ENCODE measurements at places on chromosomes 5 and 9. TPM values are rescaled to one million over a fixed set of nuclear protein-coding genes. Genes with fewer than 3 reads are reported as not detected.
A peak's percentile ranks its signal among the peaks of the same experiment; 100 is the strongest.

The NRARP gene
- 52.4 TPM for total RNA-seq

The EPB41L4B gene
- 21.7 TPM for total RNA-seq

The SPATA9 gene
- total RNA-seq: not detected

The IL7R gene
- 0.57 TPM for total RNA-seq

The C9orf50 gene
- total RNA-seq: 0.11 TPM

The PCDHGB3 gene
- 3.3 TPM for total RNA-seq

The DOCK2 gene
- total RNA-seq: 4.6 TPM

The IL4 gene
- not detected for total RNA-seq

The FAM120AOS gene
- 43.7 TPM for total RNA-seq

The DUSP1 gene
- 9.5 TPM for total RNA-seq

The IFNB1 gene
- not detected for total RNA-seq

The NTRK2 gene
- total RNA-seq: 0.05 TPM

The RLN1 gene
- 0.66 TPM for total RNA-seq

The NPR3 gene
- 0.23 TPM for total RNA-seq

DNA sequence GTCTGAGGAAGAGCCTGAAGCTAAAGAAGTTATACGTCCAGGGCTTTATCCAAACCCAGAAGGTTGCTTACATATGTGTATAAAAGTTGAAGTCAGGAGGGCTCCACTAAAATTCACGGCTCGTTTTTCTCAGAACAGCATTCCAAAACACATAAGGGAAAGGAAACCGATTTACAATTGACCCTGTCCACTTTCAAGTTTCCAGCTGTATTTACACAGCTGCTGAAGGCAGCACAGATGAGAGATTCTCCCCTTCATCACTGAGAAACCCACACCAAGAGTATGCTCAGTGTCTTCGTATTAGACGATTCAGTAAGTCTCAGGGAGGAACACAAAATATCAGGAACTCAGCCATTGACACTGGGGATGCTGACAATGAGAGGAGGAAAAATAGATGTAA is 5.9 kb upstream of the NREP start:
- DNase-seq: no peak

- DNase-seq: no peak
Observed at GRCh38 chr5:88248094-88248493, 20.6 kb downstream of the TMEM161B start.

GRCh38 chr9:78439866-78440830 is 143.2 kb downstream of the PSAT1 start:
- DNase-seq: no peak

GRCh38 chr5:92838253-92838652 is 742.8 kb downstream of the NR2F1-AS1 start:
- DNase-seq: no peak

DNA sequence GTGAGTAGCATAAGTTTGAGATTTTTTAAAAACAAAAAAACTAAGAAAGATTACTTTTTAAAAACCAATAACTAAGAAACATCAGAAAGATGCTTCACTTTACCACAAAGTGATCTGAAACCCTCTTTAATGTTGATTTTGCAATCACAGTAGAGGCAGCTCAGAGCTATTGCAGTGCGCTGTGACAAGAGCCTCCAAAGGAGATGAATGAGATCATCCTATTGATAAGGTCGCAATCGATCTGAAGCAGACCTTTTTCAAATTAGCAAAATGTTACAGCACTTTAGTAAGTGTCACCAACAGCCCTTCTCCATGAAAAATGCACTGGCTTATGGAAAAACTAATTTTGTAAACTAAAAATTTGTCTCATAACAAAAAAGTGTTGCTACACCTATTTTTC is 284.6 kb upstream of the EFNA5 start:
- no peak for DNase-seq

DNA sequence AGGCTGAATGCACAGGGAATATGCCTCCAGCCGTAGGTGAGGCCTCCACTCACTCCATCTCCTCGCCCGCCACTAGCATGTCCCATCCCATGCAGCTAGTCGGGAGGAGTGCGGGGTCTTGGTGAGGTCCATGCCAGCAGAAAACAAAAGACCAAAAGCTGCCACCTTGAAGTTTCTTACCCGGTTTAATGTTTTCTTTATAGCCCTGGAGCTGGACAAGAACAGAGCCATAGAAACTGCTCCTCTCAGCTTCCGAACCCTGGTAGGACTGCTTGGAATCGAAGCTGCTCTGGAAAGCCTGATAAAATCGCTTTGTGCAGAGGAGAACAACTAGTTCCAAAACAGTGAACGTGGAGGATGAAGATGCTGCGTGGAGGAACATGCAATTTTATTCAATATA is 57.1 kb downstream of the IPPK start:
- DNase-seq: no peak

GRCh38 chr5:75510836-75511434 is 494 bp downstream of the CERT1 start:
- DNase-seq: peak; percentile 56

DNA sequence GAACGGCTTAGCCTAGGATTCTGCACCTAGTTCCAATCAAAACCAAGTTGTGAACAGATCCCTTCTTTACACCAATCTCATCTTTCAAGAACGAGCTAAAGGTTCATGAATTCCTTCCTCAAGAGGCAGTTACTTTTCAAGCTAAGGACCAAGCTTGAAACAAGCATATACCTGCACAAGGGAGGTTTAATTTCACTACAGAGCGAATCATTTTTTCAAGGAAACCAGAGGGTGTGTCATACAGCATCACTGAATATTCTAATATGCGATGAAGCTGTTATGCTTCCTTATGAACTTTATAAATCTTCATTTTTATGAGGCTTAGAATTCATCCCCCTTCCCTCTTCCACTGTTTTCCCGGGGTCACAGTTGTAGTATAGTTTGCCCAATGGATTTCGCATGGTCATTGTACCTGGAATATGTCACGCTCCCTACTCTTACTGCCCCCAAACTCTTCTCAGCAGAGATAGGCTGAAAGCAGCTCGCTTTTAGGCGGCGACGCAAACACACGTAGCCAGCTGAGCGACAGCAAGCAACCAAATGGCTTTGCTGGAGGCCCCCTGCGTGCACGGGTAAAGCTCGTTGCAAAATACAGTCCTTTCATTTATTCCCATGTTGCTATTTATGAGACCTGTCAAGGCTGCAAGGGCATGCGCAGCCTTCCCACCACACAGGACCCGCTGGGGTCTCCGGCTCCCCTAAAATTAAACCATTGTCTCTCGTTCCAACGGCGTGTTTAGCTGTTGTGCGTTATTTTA is 832 bp downstream of the LMBRD2 start:
- DNase-seq: peak; percentile 54

DNA sequence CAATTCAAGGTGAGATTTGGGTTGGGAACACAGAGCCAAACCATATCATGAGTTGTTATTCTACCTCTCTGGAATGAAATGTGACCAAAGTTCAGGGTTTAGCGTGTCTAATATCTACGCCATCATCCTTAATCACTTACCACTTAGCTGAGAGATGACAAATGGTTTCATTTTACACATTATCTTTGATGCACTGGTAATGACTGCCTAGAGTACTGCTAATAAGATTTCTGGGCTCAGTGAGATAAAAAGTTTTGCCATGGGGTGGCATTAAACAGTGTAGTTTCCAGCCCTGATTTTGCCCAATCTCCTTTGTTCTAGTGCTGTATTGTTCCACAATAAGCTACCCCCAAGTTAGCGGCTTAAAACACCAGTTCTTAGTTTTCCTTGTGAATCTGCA is 367.2 kb downstream of the MLLT3 start:
- no peak for DNase-seq

- no peak for DNase-seq
Observed at GRCh38 chr5:91058575-91058974, 324.5 kb downstream of the ARRDC3 start.

GRCh38 chr9:117521293-117521692 is 106.4 kb upstream of the ASTN2 start:
- DNase-seq: no peak

DNA sequence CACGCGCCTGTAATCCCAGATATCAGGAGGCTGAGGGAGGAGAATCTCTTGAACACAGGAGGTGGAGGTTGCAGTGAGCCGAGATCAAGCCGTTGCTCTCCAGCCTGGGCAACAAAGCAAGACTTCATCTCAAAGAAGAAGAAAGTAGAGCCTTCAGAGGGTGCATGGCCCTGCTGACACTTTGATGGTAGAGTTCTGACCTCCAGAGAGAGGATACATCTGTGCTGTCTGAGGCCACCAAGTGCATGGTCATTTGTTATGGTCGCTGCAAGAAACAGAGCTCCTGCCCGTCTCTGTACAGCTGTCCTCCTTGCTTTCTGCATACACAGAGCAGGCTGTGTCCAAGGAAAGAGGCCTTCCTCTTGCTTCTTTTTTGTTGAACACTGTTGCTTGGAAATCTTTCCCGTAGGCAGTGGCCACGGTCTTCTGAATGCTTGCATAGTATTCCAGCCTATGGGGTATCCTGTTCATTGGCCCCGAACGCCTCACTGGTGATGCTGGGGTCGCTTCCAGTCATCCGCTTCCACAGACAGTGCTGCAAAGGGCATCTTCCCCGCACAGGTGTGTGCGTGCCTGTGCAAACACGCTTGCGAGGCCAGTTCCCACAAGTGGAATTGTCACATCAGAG is 36.8 kb upstream of the UNC5A start:
- no peak for DNase-seq

- no peak for DNase-seq
Observed at GRCh38 chr9:107299437-107299836, 16.4 kb downstream of the RAD23B start.

DNA sequence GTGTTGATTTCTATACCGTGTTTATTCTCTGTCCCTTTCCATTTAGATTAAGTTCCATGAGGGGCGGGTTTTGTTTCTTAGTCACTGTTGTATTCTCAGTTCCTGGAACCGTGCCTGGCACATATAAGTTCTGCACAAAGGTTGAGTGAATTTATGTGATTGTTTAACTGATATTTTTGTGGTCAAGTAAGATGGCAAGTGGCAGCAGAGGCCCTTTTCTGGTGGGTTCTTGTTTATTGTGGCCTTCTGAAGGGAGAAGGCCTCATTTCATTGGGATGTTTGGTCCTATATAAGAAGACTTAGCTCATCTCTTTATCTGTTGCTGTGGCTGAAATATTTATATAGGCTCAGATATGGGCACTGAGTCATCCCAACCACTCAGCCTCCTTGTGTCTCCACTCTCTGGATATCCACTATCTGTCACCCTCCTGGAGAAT is 262.5 kb downstream of the PSAT1 start:
- no peak for DNase-seq

DNA sequence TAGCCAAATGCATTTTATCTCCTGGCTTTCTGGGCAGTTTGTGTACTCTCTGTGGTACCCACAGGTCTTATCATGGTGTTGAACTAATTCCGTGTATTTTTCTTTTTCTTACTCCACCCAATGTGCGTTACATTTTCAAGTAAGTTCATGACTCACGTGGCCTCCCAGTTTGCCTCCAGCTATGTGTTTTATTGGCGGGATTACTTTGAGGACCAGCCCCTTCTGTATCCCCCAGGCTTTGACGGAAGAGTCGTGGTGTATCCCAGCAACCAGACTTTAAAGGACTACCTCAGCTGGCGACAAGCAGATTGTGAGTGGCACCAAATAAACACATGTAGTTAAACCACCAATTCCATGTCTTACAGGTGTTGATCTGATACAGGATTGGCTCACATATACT is 3.2 kb downstream of the THG1L start:
- no peak for DNase-seq

GRCh38 chr5:139655727-139656271 is 7.7 kb downstream of the CXXC5 start:
- DNase-seq: no peak

- DNase-seq: no peak
Observed at GRCh38 chr9:17799369-17799768, 220.5 kb downstream of the SH3GL2 start.

GRCh38 chr5:151233616-151234085 is 9.8 kb upstream of the CCDC69 start:
- DNase-seq: no peak

- DNase-seq: peak; percentile 73
Observed at GRCh38 chr9:97109194-97109811, 70.4 kb upstream of the CTSV start.

GRCh38 chr9:17251100-17251499 is 116.3 kb downstream of the CNTLN start:
- DNase-seq: no peak

DNA sequence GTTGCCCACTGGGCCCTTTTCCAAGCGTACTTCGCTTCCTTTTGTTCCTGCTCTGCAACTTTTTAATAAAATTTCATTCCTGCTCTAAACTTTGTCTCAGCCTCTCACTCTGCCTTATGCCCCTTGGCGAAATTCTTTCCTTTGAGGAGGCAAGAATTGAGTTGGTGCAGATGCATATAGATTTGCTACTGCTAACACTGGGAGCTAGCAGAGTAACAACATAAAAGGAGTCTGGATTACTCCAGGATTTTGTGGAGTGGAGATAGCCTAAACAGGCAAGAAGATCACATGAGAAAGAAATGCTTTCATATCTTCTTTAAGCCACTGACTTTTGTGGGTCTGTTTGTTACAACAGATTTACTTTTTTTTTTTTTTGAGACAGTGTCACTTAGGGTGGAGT is 12.9 kb upstream of the RFESD start:
- no peak for DNase-seq

GRCh38 chr9:133476036-133476931 is 2.6 kb downstream of the SLC2A6 start:
- DNase-seq: no peak

- DNase-seq: peak; percentile 63
Observed at GRCh38 chr9:84315278-84315877, 25.2 kb downstream of the SLC28A3 start.

DNA sequence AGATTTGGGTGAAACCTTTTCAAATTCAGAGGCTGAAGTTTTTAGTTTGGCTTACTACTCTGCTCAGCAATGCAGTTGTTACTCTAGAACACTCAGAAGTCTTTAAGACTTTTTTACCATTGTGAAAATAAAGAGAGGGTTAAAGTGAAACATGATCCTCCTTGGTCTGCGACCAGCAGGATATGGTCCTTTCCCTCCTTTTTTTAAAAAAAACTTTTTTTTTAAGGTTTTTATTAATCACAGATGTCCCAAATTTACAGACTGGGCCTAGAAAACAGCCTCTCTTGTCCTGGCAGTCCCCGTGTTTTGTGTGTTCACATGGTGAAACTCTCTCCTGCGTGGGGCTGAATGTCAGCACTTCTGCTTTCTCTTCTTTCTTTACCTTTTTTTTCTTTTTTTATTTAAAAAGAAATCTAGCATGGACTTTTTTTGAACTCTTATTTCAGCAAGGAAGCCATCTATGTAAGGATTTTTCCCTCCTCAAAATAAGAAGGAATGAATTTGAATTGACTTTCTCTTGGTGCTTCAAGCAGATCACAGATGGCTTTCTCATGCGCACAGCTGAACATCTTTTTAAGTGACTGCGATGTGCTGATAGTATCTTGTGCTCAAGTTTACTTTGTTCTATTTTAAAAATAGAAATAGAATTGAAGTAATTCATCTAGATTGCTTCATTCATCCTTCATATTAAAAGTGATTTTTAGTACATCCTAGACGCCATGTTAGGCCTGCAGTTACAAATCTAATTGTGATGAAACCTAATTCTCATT is 128.7 kb upstream of the OTULINL start:
- DNase-seq: no peak

DNA sequence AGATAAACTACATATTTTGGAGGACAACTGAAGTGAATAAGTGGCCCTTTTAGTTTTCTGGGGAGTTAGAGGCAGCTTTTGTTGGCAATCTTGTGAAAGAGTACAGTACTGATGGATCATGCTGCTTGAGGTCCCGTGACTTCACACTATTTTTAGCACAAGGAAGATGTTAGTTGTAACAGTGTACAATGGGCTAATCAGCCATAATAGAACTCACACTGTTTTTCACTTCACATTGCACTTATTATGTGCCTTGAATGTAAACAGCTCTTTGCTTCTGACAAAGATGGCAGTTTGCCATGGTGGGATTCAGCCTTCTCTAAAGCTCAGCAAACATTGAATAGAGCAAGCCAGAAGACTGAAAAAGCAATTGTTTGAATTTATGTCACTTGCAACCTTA is 176.7 kb upstream of the ZNF608 start:
- no peak for DNase-seq

Measured in WTC11 (cell line).